ENCODE measurements at places on chromosomes 1 and 21.
A peak's percentile ranks its signal among the peaks of the same experiment; 100 is the strongest.

- DNase-seq: no peak
Observed at GRCh38 chr1:177383715-177384114, 213.0 kb downstream of the BRINP2 start.

- no peak for DNase-seq
Observed at GRCh38 chr1:55426619-55427018, 211.5 kb upstream of the USP24 start.

- no peak for DNase-seq
Observed at GRCh38 chr1:61053712-61054600, 28.4 kb upstream of the NFIA start.

- no peak for DNase-seq
Observed at GRCh38 chr1:239812580-239812979, 279.1 kb upstream of the FMN2 start.

GRCh38 chr1:221794079-221794670, 52.3 kb upstream of the DUSP10 start:
- DNase-seq: no peak

GRCh38 chr1:209630383-209631225, 21.6 kb downstream of the LAMB3 start:
- DNase-seq: no peak

DNA sequence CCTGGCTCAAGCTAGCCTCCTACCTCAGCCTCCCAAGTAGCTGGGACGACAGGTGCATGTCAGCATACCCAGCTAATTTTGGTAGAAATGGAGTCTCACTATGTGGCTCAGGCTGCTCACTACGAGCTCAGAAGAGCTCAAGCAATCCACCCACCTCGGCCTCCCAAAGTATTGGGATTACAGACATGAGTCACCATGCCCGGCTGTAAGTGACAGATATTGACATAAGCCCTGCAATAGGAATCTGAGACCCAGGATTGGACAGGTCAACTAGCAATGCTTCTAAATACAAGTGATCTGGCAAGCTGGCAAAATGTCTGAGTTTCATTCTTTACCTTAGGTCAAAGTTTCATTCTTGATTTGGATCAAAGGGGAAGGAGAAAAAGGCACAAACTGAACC, 40.5 kb upstream of the H6PD start:
- no peak for DNase-seq

DNA sequence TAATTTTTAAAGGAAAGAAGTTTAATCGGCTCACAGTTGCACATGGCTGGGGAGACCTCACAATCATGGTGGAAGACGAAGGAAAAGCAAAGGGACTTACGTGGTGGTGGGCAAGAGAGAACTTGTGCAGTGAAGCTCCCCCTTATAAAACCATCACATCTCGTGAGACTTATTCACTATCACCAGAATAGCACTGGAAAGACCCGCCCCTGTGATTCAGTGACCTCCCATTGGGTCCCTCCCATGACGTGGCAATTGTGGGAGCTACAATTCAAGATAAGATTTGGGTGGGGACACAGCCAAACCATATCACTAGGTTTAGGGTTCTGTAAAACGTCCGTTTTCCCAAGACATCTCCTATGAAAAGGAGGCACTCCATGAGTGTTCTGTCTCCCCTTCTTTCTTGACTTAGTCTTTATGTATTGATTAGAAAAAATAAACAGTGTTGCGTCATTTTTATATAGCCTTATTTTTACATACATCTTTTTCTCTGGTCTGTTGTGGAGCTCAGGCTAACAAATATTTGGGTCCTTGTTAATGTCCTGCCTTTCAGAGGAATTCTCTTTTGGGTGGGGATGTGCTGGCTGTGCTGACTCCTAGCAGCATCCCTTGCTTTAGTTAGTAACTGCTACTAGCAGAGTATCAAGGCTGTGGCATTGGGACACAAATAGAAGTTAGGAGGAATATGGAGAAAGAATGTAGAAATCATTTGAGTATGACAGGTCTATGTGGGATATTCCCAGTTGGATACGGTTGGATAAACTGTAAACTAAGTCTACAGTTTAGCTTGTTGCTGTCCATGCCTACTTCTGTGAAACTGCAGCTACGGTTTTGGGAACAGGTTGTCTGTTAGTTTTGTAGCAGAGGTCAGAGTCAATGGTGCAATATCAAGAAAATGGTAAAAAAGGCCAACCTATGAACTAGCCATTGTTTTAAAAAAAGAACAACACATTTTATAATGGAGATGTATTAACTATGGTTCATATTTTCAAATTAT, 23.5 kb downstream of the BACH1 start:
- no peak for DNase-seq

- DNase-seq: no peak
Observed at GRCh38 chr1:32869923-32870614, 643 bp downstream of the FNDC5 start.

GRCh38 chr1:30375156-30375555, 348.2 kb downstream of the MATN1 start:
- no peak for DNase-seq

DNA sequence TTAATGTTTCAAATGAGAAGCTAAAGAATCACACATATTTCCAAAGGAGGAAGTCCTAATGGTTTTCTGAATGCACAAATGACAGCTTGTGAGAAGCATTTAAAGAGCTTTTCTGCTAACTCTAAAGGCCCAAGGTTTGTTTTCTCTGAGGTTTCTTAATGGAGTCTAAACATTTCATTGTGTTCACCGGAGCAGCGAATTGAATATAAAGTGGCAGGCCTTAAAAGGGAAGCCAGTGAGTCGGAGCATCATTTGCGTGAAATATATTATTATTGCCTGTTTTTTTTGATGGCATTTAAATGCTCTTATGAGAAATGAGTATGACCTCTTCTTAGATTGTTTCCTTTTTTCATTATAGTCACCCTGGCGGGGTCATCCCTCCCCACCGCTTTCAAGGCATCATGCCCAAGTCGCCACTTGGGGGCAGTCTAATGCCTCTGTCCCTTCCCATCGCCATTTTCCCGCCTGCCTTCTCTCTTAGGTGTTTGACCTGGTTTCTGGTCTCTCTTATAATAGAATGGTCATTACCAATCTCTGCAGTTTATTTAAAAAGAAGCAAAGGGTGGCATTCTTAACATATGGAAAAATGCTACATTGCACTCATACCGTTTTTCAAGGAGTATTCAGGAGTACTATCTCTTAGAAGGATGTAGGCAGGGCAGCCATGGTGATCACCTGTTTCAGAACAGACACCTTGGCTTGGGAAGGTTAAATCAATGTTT, 25.3 kb upstream of the OVAAL start:
- DNase-seq: peak; percentile 47

GRCh38 chr21:29490016-29490415, 191.3 kb downstream of the BACH1 start:
- DNase-seq: no peak

DNA sequence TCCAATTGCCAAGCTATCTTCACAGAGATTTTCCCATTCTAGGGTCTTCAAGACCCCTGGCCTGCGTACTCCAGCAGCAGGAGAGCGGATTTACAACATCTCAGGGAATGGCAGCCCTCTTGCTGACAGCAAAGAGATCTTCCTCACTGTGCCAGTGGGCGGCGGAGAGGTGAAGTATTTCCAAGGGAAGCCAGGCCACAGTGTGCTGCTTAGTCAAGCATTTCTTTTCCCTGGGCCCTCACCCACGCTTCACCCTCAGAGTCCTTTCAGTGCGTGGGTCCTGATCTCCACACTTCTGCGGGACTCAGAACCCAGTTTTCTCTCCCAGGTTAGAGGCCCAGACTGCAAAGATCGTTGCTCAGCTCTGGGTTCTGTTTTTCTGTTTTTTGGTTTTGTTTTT, 13.1 kb downstream of the CDCA8 start:
- DNase-seq: no peak

DNA sequence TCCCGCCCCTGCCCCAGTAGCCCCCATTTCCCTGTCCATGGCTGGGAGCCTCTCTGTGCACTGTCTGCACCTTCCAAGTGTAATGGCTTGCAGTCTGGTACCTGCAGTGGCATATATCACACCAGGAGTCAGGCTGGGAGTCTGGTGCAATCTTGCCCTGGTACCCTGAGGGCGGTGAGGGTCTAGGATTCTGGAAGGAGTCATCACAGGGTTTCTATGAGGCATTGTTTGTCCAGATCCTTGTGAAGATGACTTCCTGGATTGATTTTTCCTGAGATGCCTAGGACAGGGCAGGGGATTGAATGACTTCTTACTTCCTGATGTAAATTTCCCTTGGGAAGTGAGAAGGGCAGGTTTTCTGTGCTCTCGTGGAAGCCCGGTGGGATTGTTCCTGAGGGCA, 5.9 kb upstream of the PKP1 start:
- DNase-seq: no peak

DNA sequence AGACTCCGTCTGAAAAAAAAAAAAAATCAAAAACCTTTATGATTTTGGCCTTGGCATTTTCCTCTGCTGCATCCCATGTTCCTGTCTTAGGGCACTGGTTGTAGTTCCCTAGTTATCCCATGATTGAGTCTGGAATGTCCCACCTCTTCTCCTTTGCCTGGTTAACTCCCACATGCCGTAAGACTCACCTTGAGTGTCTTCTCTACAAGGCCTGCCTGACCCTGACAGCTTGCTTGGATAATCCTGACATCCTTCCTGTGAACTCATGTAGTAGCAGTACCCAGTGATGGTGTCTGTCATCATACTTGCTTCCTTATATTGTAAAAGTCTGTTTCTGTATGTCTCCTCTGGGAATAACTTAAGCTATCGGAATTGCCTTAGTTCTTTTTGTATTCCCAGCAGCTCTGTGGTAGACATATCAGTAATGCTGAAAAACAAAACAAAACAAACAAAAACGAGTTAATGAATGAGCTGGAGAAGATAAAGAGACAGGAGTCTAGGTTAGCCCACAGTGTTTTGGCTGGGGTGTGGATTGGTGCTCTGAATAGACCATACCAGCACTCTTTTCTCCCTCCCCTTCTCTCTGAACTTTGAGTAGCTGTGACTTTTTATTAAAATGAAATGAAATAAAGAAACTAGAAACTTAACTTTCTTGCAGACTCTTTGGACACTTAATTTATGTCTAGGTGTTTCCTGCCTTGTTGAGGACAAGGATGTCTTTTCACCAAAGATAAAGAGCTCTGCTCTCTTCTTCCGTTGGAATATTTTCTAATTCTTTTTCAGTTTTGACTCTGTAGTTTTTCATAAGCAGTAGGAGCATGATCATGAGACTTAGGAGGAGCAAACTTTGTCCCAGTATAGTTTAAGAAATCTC, 15.1 kb downstream of the NEK7 start:
- DNase-seq: no peak

DNA sequence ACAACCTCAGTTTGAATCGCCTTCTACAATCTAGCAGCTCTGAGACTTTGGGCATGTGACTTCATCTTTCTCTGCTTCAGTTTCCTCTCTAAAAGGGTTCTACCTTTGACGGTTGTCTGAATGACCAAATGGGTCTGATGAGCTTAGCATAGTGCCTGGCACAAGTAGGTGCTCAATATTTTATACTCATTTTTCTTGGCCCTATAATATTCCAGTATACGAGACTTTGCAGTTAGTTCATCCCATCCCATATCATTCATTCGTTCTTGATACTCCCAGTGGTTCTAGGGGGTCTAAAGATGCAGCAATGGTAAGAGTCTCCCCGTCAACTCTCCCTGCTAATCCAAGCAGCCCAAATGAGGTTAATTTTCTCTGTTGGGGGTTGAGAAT, 67.6 kb downstream of the ALPL start:
- DNase-seq: no peak

GRCh38 chr1:8747879-8748825, 69.3 kb downstream of the RERE start:
- DNase-seq: no peak

GRCh38 chr1:238119060-238119459, 228.3 kb upstream of the ZP4 start:
- no peak for DNase-seq

GRCh38 chr1:112458756-112459155, 50.0 kb upstream of the WNT2B start:
- no peak for DNase-seq

DNA sequence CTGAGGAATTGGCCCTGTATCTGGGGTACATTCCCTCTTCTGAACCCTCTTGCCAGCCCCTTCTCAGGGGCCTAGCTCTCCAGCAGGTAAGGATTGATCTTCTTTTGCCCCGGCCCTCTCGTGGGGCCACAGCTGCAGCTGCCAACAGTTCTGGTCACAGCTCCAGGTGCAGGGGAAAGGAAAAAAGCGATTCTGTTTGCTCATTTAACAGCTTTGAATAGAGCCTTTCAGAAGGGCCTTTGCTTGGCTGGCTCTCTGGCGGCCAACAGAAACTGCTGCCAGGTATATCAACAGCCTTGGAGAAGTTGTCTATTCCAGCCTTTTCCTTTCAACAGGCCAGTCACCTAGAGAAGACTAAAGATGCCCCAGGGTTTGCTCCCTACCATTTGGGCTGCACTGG, 16.1 kb upstream of the FMOD start:
- no peak for DNase-seq

DNA sequence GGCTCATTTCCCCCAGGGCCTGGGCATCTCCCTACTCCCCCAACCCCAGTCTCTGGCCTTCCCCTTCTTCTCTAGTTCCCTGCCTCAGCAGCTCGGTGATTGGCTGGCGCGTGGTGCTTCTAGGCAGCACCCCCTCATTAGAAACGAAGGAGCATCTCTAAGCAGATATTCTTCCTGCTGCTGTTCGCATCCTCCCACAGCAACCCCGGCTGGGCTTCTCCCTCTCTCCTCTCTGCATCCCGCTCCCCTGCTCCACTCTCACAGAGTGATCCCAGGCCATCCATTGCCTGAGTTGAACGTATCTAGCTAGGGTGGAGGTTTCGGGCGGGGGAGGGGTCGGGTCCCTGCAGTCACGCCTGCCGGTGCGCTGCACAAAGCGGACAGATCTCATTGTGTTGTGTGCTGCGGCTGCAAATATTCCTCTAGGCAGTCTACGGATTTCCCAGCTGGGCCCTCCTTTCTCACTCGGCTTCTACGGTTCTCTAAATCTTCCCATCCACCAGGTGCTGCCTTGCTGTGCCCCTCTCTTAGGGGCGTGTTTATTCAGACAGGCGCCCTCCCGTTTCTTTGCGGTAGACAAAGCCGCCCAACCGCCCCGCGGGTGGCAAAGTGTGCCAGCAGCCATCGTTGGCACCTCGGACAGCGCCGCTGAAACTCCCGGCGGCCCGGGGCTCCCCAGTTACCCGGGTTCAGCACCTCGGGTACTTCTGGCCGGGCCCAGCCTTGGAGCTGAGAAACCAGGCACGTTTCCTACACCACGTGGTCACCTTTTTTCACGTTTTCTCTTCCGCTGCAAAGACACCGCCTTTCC, 2.2 kb downstream of the CACNA1E start:
- no peak for DNase-seq

GRCh38 chr1:234884701-234885100, 243.9 kb downstream of the TOMM20 start:
- no peak for DNase-seq

GRCh38 chr1:228336308-228337030, 70.2 kb downstream of the TRIM11 start:
- no peak for DNase-seq

- no peak for DNase-seq
Observed at GRCh38 chr1:37602750-37603694, 7.3 kb upstream of the GNL2 start.
